ENCODE measurements at places on chromosomes 3 and 15.

DNA sequence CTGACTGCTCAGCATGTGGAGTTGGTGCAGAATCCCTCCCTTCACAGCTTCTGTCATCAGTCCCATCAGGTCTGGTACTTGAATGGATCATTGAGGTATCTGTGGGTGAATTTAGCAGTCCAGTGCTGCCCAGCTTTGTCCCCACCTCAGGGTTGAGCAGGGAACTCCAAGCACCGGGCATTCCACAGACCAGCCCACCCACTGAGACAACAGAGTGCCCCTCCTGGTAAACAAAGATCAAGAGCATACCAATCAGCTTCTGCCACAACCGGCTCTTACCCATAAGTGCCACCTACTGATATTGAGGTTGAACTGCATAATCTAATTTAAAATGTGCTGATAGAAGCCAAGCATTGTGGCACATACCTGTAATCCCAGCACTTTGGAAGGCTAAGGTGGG lies 57.1 kb upstream of the FXR1 start:
- DNase-seq: no peak

DNA sequence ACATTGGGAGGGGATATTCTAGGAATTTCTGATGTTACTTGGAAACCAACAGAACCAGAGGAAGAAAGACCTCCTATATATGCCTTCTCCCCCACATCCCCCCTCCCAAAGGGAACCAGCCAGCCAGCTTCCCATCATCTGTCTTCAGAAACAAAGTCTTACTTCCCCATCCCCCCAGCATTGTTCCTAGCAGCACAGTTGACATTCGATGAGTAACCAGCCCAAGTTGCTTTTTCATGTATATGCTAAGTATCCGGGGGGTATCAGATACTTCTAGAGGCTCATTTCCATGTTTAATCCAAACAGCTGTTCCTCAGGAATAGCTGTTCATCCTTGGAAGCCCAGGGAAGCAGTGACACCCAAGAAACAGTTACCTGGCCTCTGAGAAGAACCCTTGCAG lies 16.0 kb downstream of the RMDN3 start:
- no peak for DNase-seq

GRCh38 chr15:43550527-43551363 lies 33.3 kb downstream of the MAP1A start:
- no peak for DNase-seq

DNA sequence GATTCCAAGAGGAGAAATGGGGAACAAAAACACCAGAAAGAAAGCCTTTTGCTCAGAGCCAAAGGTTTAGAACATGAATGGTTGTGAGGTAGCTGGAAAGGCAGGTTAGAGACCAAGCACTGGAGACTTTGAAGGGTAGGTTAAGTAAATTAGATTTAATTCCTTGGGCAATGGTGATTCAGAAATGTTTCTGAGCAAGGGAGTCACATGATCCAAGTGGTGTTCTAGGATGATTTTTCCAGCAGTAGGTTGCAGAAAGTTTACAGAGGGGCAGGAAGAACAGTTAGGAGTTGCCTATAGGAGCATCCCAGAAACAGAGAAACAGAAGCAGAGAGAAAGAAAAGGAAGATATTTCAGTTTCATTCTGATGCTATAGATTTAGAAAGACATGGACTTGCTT lies 139.8 kb downstream of the WDR76 start:
- no peak for DNase-seq

DNA sequence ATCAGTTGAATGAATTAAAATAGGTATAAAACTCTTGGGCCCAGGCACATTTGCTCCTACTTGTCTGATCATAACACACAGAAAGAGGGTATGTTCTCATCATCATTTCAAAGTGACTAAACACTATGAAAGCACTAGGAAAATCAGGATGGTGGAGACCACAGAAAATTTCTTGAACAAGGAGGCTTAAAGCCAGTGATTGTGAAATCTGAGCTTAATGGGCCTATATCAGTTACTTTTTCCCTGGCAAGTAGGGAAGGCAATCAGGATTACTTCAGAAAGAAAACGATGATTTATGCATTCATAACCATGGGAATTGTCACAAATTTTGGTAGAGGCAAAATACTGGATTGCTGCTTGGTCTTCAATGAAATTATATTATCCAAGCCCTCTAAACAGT lies 434.4 kb upstream of the CNTN4 start:
- no peak for DNase-seq

- DNase-seq: no peak
These were observed 543.1 kb upstream of the RGMA start for GRCh38 chr15:93631958-93632618.

- DNase-seq: no peak
These were observed 354.4 kb downstream of the TUSC7 start for GRCh38 chr3:117063930-117064329.

DNA sequence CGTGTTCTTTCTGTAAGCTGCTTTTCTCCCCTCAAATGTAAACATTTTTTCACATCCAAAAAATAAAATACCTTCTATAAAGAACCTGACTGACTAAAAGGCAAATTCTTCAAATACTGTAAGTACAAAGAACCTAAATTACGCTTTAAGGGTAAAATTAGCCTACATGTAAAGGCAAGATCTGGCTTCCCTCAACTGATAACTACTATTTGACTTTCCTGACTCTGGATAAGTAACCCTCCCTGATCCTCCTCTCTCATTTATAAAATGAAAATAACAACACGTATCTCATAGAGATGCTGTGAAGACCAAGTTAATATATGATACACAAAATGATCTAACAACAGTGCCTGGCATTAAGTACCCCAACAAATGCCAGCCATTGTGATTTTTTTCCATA lies 12.2 kb downstream of the ADAM10 start:
- DNase-seq: no peak

DNA sequence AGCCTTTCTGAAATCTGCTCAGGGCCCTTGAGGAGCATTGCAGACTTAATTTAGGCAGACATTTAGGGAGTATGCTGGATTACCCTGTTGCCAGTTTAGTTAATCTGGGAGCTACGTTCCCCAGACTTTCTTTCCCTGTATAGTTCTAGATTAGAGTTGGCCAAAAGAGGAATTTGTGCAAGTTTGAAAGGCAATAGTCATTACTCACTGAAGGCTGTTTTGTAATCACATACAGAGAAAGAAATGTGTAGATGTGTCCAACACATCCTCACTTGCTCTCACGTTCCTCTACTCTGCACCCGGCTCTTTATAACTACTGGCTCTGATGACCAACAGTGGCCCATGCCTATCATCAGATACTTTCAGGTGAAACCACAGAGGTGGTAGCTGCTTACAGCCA lies 24.2 kb downstream of the MASP1 start:
- no peak for DNase-seq

DNA sequence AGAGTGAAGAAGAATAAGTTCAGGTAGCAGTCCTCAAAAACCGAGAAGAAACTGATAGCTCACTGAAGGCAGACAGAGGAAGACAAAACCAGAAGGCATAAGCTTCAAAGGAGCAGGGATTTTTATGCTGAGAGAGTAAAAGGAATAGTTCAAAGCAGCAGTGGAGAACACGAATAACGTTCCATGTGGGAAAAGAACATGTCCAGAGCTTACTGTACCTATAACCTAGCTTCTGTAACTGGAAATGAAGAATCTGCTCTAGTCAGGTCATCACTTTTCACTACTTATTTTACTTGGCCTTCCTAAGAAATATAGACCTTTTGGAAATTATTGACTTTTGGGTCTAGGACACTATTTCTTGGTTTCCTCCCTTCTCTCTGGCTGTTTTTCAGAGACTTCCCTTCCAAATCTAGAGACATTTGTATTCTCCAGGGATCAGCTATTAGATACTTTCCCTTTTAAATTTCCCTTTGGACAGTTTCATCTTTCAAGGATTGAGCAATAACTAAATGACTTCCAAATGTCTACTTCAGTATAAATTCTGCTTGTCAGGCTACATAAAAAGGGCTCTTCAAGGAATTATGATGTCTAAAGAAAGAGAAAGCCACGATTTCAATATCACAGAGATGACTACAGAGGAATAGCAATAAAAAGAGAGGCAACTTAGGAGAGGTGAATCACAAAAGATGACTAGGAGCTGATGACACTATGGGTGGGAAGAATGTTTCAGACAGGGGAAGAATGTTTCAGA lies 46.7 kb downstream of the UBE3A start:
- DNase-seq: no peak

GRCh38 chr3:54888162-54888561 lies 39.7 kb downstream of the LRTM1 start:
- no peak for DNase-seq

- no peak for DNase-seq
These were observed 76.6 kb downstream of the AQP9 start for GRCh38 chr15:58214591-58215340.

- no peak for DNase-seq
These were observed 34.4 kb downstream of the RARB start for GRCh38 chr3:25462495-25462894.

GRCh38 chr3:156918746-156919145 lies 92.6 kb downstream of the LEKR1 start:
- DNase-seq: no peak

GRCh38 chr15:46921891-46922290 lies 795.4 kb upstream of the SEMA6D start:
- no peak for DNase-seq

GRCh38 chr3:12768579-12769527 lies 9.8 kb upstream of the TMEM40 start:
- DNase-seq: no peak

DNA sequence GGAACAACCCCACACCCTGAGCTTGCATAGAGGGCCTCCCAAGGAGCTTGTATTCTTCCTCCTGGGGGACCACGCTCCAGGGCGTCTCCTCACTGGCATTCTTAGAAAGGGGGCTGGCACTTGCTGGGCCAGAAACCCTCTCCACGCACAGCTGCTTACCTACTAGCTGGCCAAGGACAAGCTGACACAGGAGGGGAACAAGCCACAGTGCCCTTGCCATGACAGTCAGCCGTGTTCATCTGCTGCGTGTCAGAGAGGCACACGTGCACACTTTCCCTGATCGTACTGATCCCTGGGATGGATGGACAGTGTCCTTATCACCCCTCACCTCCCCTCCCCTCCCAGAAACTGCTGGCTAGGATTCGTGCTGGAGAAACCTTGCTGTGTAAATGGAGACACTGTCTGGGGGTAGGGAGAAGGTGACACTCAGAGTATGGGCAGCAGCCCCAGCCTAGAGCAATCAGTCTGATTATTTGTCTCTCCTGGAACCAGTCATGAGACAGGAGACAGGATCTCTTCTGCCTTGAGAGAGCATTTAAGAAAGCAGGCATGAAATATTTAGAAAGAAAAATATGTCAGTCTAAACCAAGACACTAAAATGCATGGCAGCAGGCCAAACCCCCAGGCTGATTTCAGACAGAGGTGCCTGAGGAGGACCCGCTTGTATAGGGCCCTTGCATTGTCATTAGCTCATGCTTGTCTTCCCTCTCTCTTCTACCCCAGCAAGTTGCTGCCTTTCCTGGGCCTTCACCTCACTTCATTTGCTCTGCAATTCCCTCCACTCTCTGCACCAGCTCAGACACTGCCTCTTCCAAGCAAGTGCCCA lies 311.8 kb upstream of the TRIM42 start:
- DNase-seq: no peak

DNA sequence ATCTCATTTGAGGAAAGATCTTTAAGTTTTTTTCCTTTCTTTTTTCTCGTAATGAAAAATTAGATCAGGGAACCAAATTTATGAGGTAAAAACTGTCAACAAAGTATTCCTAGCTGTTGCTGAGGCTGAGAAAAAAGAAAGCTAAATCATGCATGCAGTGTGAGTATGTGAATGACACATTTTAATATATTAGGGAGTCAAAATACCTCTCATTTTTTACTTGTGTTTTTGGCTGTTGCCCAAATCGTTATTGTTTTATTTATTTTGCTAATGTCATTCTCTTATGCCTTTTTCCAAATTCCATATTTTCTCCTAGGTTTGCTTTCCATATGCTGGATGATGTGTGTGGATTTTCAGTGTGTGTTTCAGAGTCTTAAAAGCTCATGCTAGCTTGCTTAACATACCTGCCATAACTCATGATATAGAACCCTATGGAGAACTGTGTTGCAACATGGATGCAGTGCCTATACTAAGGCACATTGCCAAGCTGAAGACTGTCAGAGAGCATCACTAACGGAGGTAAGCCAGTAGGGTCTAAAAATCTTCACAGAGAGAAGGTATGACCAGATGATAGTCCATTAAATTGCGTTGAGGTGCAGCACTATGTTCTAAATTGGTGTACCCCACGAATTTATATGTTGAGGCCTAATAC lies 629.5 kb upstream of the KCNMB2 start:
- DNase-seq: no peak

GRCh38 chr3:56812754-56813652 lies 11.3 kb upstream of the ARHGEF3 start:
- no peak for DNase-seq

DNA sequence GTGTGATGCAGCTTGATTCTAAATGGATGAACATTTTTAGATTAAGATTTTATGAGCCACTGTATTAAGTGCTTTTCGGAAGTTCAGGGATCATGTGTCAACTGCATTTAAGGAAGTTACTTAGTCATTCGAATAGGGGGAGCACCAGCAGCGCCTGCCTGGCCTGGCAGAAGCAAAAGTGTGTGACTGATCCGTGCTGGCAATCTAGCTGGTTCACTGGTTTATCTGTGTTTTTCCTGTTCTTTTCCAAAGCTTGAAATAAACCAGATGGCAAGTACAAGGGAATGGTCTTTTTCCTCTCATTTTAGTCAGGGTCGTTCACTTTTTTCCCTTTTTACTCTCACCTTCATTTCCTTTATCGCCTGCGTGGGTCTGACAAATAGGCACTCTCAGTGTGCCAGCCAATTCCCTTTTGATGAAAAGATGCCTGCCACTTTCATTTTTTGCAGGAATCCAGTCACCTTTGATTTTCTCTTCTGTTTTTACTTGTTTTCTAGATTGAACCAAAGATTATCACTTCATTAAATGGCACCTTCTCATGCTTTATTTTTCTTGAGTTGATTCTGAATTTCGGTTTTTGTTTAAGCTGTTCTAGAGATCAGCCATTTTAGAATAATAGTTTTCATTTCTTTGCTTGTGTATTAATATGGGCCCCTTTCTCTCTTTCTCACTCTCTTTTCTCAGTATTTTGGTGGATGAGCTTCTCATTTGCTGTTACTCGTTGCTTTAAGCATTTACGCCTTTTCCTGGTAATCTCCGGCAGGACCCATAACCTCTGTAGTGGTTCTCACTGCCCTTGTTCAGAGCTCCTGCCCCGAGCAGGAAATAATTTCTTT lies 2.8 kb downstream of the ABHD2 start:
- peak; percentile 20 for DNase-seq

GRCh38 chr3:192262001-192262400 lies 465.3 kb downstream of the FGF12 start:
- DNase-seq: no peak

All from CD4-positive, alpha-beta T cell (primary cell).